ENCODE measurements at places on chromosomes 11 and 22.

GRCh38 chr11:120338107-120338933 is 2.1 kb downstream of the ARHGEF12 start:
- peak overlapping the region; percentile 82 for H3K27ac ChIP-seq
- H3K36me3 ChIP-seq: no peaks in the 10 kb centered on the region
- H3K4me1 ChIP-seq: peaks cover 49% of the 10 kb centered on the region
- DNase-seq: peak; percentile 67

GRCh38 chr11:104623518-104623917 is 274.7 kb downstream of the CASP12 start:
- no peak overlapping the region for H3K27ac ChIP-seq
- DNase-seq: peak; percentile 34
- H3K4me1 ChIP-seq: peaks cover 17% of the 10 kb centered on the region
- no peaks in the 10 kb centered on the region for H3K36me3 ChIP-seq

GRCh38 chr11:99645934-99646333 is 625.2 kb downstream of the CNTN5 start:
- no peaks in the 10 kb centered on the region for H3K36me3 ChIP-seq
- H3K27me3 ChIP-seq: no peaks in the 10 kb centered on the region
- no peak overlapping the region for H3K27ac ChIP-seq

DNA sequence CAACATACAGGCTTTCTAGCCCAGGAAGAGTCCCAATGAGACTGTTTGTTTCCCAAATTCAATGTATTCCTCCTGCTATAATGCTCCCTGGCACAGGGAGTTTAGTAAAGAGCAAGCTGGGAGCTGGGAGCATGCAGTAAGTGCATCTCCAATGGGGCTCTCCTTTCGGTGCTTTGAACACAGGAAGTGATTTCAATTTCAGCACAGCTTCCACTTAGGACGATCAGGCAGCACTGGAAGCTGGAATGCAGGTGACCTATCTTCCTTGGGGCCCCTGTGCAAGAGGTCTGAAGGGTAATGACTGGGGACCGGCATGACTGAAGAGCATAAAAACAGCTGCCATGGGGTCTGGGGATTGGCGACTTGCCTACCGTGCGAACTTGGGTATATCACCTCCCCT is 76.0 kb downstream of the LARGE1 start:
- no peaks in the 10 kb centered on the region for H3K27me3 ChIP-seq
- no peak overlapping the region for H3K27ac ChIP-seq
- H3K4me1 ChIP-seq: peaks cover 26% of the 10 kb centered on the region
- DNase-seq: peak; percentile 21
- H3K36me3 ChIP-seq: no peaks in the 10 kb centered on the region

GRCh38 chr22:32607086-32607485 is 132.5 kb downstream of the FBXO7 start:
- DNase-seq: no peak
- H3K27me3 ChIP-seq: no peaks in the 10 kb centered on the region
- H3K4me1 ChIP-seq: no peaks in the 10 kb centered on the region
- H3K4me3 ChIP-seq: no peak overlapping the region

All from GM23248 (cell line).